Esophagus mucosa (tissue), 1 donor: ENCODE measurements at places on chromosomes 6 and 20. TPM values are rescaled to one million over a fixed set of nuclear protein-coding genes. Genes with fewer than 3 reads are reported as not detected.

The EYS gene
- total RNA-seq: not detected

The ULBP2 gene
- total RNA-seq: 5.2 TPM

The MICA gene
- total RNA-seq: 11.0 TPM

GRCh38 chr20:56631990-56632327 is 2.9 kb downstream of the TFAP2C start:
- no peak for ATAC-seq

GRCh38 chr20:651713-652614 is 1.0 kb downstream of the SRXN1 start:
- no peak for ATAC-seq

DNA sequence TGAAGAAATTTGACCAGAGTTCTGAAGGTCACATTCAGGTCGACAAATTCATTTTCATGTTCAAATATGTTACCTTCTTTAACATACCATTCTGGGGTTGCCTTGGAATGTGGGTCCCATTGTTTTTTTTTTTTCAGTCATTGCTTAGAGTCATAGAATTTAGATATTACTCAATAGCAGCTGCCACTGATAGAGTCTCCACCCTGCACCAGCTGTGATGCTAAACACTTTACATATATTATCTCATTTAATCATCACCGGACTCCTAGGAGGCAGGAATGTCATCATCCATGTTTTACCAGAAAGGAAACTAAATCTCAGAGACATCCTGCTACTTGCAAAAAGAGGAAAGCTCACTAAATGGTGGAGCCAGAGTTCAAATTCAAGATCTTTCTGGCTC is 204.7 kb downstream of the ESR1 start:
- no peak for ATAC-seq

DNA sequence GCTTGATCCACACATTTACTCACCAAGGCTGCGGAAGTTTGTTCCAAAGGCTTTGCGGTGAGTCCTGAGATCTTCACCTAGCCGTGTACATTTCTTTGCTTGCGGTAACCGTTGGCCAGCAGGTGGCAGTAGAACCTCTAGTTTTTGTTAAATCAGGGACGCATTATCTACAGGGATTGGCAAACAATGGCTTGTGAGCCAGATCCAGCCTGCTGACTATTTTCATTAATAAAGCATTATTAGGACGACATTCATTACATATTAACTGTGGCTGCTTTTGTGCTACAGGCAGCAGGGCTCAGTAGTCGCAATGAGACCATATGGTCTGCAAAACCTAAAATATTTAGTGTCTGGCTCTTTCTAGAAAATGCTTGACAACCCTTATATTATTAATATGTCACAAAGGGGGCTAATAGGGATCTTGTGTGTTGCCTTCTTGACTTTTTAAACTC is 174.1 kb downstream of the DOK5 start:
- ATAC-seq: peak; percentile 81

- ATAC-seq: no peak
Measured at GRCh38 chr6:15405129-15406068, 159.5 kb downstream of the JARID2 start.

DNA sequence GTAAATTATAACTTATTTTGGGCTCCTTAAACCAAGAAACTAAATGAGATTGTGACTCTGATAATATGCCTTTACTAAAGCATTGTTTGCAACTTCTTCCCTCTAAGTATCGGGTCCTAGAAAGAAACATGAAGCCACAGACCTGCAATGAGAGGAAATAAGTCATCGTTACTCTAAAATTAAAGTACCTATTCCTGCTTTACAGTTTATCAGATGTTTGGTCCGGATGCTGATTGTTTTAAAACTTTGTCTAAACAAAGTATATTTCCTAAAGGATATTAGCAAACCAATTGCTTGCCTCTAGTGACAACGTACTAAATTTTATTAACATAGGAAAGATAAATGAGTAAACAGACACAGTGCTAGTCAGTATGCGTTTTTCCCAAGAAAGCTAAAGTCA is 216.8 kb downstream of the GJA1 start:
- no peak for ATAC-seq

DNA sequence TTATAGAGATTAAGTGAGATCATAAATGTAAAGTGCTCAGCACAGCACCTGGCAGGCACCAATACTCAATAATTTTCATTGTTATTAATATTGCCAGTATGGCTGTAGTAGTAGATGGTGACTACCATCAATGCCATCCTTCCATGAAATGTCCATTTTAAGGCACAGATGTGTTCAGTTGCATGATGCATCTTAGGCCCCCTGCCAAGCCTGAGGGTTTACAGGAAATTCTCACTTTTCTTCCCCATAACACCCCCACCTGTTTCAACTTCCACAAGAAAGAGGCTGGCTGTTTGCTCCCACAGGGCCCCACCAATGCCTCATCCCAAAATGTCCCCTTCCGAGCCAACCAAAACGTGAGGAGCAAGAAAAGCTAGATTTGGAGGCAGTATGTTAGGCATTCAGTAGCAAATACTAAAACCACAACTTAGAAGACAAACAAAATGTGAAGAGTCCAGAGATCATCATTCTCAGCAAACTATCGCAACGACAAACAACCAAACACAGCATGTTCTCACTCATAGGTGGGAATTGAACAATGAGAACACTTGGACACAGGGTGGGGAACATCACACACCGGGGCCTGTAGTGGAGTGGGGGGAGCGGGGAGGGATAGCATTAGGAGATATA is 110.6 kb upstream of the NHSL1 start:
- ATAC-seq: no peak

GRCh38 chr6:166849749-166850183 is 106.6 kb downstream of the RNASET2 start:
- peak; percentile 32 for ATAC-seq

DNA sequence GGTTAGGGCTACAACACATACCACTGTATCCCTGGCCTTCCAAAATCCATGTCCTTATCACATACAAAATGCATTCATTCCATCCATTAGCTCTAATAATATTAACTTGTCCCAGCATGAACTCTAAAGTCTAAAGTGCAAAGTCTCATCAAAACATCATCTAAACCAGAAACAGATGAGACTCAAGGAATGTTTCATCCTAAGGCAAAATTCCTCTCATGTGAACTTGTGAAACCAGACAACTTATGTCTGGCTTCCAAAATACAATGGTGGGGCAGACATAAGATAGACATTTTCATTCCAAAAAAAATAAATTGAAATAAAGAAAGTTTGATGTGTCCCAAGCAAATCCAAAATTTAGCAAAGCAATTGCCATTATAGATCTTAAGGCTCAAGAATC is 257.4 kb downstream of the HTR1B start:
- ATAC-seq: no peak

GRCh38 chr6:82970839-82971238 is 94.8 kb downstream of the UBE3D start:
- no peak for ATAC-seq

- no peak for ATAC-seq
Measured at GRCh38 chr20:15857173-15857784, 716.0 kb downstream of the KIF16B start.

DNA sequence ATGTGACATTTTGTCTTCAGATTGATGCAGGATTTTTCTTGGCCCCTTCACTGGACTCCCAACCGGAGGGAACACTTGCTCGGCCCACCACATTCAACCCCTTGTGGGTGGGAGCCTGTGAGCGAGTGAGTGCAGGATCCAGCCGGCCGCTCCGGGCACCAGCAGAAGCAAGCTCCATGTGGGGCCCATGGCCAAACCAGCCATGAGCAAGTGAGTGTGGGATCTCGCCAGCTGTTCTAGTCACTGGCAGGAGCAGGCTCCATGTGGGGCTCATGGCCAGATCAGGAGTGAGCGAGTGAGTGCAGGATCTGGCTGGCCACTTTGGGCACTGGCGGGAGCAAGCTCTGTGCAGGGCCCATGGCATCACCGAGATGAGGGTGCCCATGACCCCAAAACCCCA is 42.6 kb downstream of the OSTM1 start:
- ATAC-seq: no peak

DNA sequence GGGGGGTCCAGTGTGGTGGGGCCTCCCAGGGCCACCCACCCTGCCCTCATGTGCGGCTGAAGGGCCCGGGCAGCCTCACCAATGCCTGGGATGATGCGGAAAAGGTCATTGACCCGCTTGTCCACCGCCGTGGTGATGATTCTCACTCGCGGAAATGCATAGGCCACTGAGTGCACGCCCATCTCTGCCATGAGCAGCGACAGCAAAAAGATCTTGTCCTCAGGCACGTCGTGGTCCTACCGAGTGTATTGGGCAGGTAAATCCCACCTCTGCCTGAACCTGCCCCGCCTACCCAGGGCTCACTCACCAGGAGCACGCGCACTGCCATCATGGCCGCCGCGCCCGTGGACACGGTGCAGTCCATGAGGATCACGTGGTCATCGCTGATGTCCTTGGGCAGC is 16.1 kb downstream of the UCKL1 start:
- ATAC-seq: no peak

DNA sequence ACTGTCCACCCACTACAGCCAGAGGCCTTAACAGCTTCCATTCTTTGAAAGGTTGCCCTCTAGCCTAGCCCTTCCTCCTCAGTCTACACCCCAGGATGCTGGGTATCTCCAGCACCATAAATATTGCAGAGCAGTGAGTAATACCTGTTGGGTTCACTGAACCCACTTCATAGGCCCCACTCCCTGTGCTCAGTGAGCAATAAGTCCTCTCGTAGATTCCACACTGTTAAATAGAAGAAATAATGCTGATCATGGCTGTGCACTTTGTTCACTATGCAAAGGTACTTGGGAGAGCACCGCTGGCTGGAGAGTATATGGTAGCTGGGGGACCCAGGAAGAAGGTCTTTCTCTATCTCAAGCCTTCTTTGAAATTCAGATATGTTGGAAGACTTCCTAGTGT is 87.3 kb downstream of the RSPH3 start:
- ATAC-seq: peak; percentile 43
